ENCODE measurements at places on chromosomes 16 and 17. TPM values are rescaled to one million over a fixed set of nuclear protein-coding genes. Genes with fewer than 3 reads are reported as not detected.

The TPSG1 gene
- not detected for total RNA-seq

DNA sequence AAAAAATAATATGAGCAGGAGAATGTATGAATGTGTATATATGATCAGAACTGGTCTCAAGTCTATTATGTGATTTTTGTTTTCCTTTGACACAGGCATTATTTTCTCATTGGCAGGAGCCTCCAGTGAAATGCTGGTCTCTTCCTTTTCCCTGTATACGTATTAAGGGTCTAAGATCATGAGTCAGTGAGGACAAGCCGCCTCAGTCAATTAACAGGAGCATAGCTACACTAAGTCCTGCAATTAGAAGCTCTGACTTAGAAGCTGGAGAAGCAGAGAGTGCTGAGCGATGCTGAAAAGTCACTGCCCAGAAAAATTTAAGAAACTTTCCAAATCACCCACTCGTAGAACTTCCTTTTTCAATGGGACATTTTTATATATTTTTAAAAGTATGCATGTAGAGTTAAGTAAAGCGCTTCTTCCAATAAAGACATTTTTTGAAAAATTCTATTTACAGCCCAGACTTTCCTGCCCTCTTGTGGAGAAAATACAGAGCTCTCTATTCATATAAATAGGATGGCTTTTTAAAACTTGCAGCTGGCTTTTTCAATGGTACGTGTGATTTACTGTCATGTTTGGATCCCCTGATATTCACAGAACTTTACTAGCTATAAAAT is 70.2 kb upstream of the PSMD7 start:
- no peak overlapping the region for H3K27ac ChIP-seq
- no peaks in the 10 kb centered on the region for H3K27me3 ChIP-seq
- no peak overlapping the region for H3K4me3 ChIP-seq
- no peak for DNase-seq
- no peaks in the 10 kb centered on the region for H3K4me1 ChIP-seq

DNA sequence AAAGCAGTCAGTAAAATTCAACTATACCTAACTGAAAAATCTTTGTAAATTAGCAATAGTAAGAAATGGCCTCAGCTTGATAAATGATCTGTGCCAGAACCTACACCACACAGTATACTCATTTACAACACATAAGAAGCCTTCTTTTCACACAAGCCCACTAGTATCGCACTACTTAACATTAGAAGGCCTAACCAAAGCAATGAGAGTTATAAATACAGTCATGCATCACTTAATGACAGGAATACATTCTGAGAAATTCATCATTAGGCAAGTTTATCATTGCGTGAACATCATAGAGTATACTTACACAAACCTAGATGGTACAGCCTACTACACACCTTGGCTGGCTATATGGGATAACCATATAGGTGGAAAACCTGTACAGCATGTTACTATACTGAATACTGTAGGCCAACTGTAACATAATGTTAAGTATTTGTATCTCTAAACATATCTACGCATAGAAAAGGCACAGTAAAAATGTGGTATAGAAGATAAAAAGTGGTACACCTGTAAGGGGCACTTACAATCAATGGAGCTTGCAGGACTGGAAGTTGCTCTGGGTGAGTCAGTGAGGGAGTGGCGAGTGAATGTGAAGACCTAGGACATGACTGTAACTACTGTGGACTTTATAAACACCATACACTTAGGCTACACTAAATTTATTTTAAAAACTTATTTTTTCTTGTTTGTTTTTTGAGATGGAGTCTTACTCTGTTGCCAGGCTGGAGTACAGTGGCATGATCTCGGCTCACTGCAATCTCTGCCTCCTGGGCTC is 126.5 kb upstream of the CORO6 start:
- no peaks in the 10 kb centered on the region for H3K27me3 ChIP-seq
- no peak overlapping the region for H3K4me3 ChIP-seq
- H3K36me3 ChIP-seq: no peaks in the 10 kb centered on the region
- H3K27ac ChIP-seq: no peak overlapping the region
- peaks cover 54% of the 10 kb centered on the region for H3K4me1 ChIP-seq
- no peak for DNase-seq

DNA sequence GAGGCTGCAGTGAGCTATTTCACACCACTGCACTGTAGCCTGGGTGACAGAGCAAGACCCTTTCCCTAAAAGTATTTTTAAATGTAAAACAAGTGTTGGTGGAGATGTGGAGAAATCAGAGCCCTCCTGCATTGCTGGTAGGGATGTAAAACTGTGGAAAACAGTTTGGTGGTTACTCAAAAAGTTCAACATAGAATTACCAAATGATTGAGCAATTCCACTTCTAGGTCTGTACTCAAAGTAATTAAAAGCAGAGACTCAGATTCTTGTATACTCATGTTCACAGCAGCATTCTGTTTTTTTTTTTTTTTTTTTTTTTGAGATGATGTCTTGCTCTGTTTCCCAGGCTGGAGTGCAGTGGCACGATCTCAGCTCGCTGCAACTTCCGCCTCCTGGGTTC is 141.8 kb downstream of the PITPNC1 start:
- H3K4me1 ChIP-seq: peaks cover 49% of the 10 kb centered on the region
- no peaks in the 10 kb centered on the region for H3K27me3 ChIP-seq
- H3K27ac ChIP-seq: no peak overlapping the region

GRCh38 chr17:63931981-63932561 is at the start of gene CD79B:
Gene CD79B (minus strand): TSS chr17:63932331. CDS start chr17:63932261, 70 bp downstream.
- H3K27ac ChIP-seq: peak within 1 kb of the TSS; percentile 79
- no peaks in the 10 kb centered on the region for H3K36me3 ChIP-seq
- H3K27me3 ChIP-seq: no peaks in the 10 kb centered on the region
- no peak for DNase-seq
- peak within 1 kb of the TSS; percentile 51 for H3K4me3 ChIP-seq

GRCh38 chr17:3557768-3558583 is at the start of gene TRPV3:
Gene TRPV3 (minus strand): TSS chr17:3557812. CDS start chr17:3554850, 2,962 bp downstream.
- H3K4me3 ChIP-seq: no peak within 1 kb of the TSS
- H3K36me3 ChIP-seq: no peaks in the 10 kb centered on the region
- no peak within 1 kb of the TSS for H3K27ac ChIP-seq
- no peaks in the 10 kb centered on the region for H3K4me1 ChIP-seq

DNA sequence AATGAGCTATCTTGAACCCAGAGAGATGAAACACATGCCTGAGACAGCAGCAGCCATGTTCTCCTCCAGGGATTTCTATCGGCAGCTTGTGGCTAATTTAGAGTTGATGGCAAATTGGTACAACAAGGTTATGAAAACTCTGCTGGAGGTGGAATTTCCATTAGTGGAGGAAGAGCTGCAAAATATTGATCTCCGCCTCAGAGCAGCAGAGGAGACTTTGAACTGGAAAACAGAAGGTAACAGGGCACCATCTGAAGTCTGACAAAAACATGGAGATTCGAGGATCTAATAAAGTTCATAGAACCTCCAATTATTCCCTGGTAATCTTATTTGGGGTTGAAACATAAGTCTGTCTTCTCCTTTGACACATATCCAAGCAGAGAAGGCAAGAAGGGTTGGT is 52.8 kb downstream of the DNAH9 start:
- no peaks in the 10 kb centered on the region for H3K4me1 ChIP-seq
- H3K4me3 ChIP-seq: no peak overlapping the region
- no peaks in the 10 kb centered on the region for H3K36me3 ChIP-seq
- H3K27ac ChIP-seq: no peak overlapping the region
- H3K27me3 ChIP-seq: no peaks in the 10 kb centered on the region

GRCh38 chr16:129075-129474 is 9.4 kb downstream of the NPRL3 start:
- no peaks in the 10 kb centered on the region for H3K4me1 ChIP-seq
- no peaks in the 10 kb centered on the region for H3K27me3 ChIP-seq
- no peak overlapping the region for H3K27ac ChIP-seq
- H3K4me3 ChIP-seq: no peak overlapping the region
- H3K36me3 ChIP-seq: peaks cover 9% of the 10 kb centered on the region
- no peak for DNase-seq

The WFIKKN2 gene
- total RNA-seq: 0.14 TPM

The KCNJ12 gene
- 11.5 TPM for total RNA-seq

GRCh38 chr17:16398270-16399267 is 16.8 kb upstream of the TRPV2 start:
- H3K4me1 ChIP-seq: peaks cover 4% of the 10 kb centered on the region
- no peak overlapping the region for H3K27ac ChIP-seq
- no peak for DNase-seq
- H3K36me3 ChIP-seq: no peaks in the 10 kb centered on the region
- H3K27me3 ChIP-seq: no peaks in the 10 kb centered on the region

- DNase-seq: no peak
- no peaks in the 10 kb centered on the region for H3K36me3 ChIP-seq
- no peak overlapping the region for H3K27ac ChIP-seq
- H3K4me3 ChIP-seq: no peak overlapping the region
- no peaks in the 10 kb centered on the region for H3K27me3 ChIP-seq
Observed at GRCh38 chr17:35584061-35584460, 3.1 kb upstream of the AP2B1 start.

The CCL16 gene
- total RNA-seq: not detected

The CHST4 gene
- not detected for total RNA-seq

DNA sequence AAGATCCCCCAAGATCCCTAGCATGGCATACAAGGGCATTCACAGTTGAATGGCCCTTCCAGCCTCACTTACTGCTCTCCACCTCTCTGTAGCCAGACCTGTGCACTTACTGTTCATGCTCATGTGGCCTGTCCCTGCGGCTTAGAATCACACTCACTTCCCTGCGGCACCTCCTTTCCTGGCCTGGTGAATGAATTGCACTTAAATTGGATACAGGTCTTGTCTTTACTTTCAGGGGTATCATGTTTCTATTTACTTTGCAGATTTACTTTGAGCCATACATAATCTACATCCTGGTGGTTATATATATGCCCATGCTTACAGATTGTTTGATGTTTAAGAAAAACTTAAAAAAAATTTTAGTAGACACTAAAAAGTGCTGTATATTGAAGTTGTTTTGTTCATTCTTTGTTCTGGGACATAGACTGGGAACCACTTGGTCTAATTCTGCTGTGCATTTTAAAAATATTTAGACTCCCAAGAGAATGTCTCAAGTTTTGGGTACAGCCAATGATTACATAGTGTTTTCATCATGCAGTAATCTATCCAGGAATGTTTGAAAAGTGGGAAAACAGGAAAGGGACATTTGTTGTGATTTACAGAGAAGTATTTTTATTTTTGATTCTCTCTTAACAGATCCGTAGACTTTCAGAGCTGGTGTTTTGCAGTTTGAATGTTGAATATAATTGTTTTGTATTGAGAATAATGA is 63.9 kb downstream of the NUP88 start:
- no peak for DNase-seq
- H3K4me1 ChIP-seq: no peaks in the 10 kb centered on the region
- peaks cover 20% of the 10 kb centered on the region for H3K36me3 ChIP-seq

DNA sequence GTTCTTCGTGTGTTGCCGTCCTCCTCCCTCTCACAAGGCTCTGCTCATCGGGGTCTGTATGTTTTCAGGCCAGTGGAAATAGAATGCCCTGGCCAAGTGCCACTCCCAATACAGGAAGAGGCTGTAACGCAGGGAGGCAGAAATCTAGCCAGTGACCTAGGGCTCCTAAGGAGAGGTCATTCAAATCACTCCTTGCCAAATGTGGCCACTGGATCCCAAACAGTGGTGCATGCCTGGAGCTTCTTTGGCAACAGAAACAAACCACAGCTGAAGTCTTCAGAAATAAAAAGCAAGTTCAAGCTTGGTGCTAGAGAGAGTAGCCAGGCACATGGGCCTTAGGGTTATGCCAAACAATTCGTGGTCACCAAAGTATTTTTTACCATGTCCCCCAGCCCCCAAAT is 66.1 kb downstream of the SMG6 start:
- no peak overlapping the region for H3K4me3 ChIP-seq
- H3K27ac ChIP-seq: peak overlapping the region; percentile 72
- DNase-seq: peak; percentile 84
- peaks cover 18% of the 10 kb centered on the region for H3K36me3 ChIP-seq
- no peaks in the 10 kb centered on the region for H3K27me3 ChIP-seq

DNA sequence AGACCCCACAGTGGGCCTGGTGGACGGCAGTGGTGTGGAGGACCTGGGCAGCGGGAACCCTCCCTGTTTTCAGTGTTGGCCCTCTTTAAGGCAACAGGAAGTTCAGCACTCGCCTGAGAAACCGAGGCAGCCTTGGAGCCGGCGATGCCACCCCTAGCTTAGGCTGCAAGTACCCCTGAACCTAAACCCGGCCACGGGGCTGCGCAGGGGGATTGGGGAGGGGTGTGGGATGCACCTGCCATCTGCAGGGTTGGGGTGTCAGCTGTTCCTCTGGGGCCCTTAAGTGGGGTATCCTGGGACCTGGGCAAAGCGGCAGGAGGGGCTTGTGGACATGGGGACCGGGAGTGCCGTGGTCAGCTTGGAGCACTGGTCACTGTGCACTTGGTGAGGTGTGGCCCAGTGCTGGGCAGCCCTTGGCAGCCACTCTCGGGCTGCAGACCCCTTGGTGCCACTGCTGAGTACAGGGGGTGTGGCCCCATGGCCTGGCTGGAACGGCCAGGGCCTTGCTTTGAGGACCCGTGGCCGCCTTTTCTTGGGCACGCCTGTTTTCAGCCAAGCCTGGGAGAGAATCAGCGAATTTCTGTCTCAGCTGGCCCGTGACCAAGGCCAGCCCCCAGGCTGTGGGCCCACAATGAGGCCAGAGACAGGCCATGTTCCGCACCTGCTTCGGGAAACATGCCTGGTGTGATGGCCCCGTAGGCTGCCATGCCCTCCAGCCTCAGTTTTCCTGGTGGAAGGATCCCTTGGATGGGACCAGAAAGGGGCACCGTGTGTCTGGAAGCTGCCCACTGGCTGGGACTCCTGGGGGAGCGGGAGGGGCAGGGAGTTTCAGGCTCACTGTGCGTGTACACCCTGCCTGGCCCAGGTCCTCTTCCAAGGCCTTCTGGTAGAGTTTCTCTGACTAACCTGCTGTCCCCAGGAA is 4.1 kb upstream of the SLC25A10 start:
- no peak overlapping the region for H3K27ac ChIP-seq
- H3K27me3 ChIP-seq: no peaks in the 10 kb centered on the region
- peaks cover 40% of the 10 kb centered on the region for H3K4me1 ChIP-seq
- H3K4me3 ChIP-seq: no peak overlapping the region

DNA sequence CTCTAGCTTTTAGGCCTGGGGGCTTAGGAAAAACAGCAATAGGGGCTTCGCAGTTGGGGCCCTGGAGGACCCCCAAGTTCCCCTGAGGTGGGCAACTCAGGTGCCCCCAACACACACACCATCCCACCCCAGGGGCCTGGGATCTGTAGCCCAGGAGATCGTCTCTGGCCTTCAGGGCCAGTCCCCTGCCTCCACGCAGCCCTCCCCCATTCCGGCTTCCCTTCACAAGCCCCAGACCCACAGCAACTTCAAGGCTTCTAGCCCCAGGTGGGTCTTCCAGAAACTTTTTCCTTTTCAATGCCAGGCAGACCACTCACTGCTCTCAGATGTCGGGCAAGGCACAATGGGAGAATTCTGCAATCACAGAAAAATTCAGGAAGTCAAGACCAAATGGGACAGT is 79.4 kb downstream of the C16orf78 start:
- peak overlapping the region; percentile 87 for H3K27ac ChIP-seq
- H3K27me3 ChIP-seq: no peaks in the 10 kb centered on the region
- no peak overlapping the region for H3K4me3 ChIP-seq
- no peak for DNase-seq

The ITGAD gene
- 0.80 TPM for total RNA-seq

The DRC3 gene
- total RNA-seq: 0.42 TPM

- no peak for DNase-seq
- no peaks in the 10 kb centered on the region for H3K36me3 ChIP-seq
- peaks cover 39% of the 10 kb centered on the region for H3K27me3 ChIP-seq
- H3K4me1 ChIP-seq: peaks cover 6% of the 10 kb centered on the region
- no peak overlapping the region for H3K27ac ChIP-seq
Observed at GRCh38 chr17:28228986-28229729, 89.8 kb upstream of the TMEM97 start.

The CHMP1A gene
- total RNA-seq: 35.4 TPM
